D721Med (cell line): ENCODE measurements at places on chromosomes 13 and 19.

- no peak for DNase-seq
These were observed 505.1 kb downstream of the SLITRK5 start for GRCh38 chr13:88176231-88176630.

GRCh38 chr19:3243819-3244700 is 19.6 kb downstream of the CELF5 start:
- DNase-seq = no peak

- no peak for DNase-seq
These were observed 45.0 kb downstream of the GPALPP1 start for GRCh38 chr13:45034342-45034741.

GRCh38 chr13:40230833-40231266 is 435.6 kb downstream of the FOXO1 start:
- no peak for DNase-seq

DNA sequence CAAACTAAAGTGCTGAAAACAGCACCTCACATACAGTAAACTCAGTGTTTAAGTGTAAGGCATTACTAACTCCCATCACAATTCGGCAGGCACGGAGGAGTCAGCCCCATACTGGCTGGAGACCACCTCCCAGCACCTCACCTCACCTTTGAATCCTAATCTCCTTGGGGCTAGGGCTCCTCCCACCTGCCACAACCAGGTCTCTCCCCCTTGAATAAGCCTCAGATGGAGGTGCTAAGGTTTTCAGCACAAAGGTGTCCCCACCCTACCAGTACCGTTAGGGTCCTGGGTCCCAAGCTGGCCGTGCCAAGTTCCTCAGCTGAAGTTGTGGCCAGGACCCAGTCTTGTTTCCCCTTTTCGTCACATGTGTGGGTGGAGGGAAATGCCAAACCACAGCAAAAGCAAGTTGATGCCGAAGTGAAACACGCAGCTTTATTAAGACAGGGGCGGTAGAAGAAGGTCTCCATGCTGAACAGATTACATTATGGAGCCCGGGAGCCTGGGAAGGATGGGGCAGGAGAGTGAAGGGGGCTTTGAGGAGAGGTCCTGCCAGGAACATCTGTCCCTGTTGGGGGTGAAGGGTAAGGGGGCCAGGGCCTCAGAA is at the start of gene IGFLR1:
Gene IGFLR1 (minus strand): TSS at position 332 of the 604 bp plus-strand sequence. CDS start 1,272 bp downstream, outside the sequence.
- DNase-seq = no peak
